ENCODE measurements at places on chromosomes 7 and 10. TPM values are rescaled to one million over a fixed set of nuclear protein-coding genes. Genes with fewer than 3 reads are reported as not detected.

DNA sequence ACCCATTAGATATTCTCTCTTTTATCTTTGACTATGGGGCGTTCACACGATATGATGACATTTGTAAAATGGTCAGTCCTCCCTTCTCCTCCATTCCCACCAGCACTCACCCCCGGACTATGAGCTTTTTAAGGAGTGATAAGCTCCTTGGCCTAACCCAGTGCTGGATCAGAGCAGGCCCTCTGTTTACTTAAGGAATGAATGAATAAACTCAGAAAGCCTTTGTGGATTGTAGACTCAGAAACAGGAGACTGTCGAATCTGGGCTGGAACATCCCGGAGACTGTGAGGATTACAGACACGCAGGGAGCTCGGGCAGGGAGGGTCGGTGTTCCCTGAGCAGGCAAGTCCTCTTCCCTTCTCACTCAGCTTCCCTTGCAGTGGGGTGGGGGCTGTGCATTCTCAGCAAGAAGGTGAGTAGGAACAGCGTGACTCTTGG lies 6.8 kb upstream of the ZCCHC24 start:
- no peak overlapping the region for H3K27ac ChIP-seq
- H3K27me3 ChIP-seq = no peaks in the 10 kb centered on the region
- no peak overlapping the region for H3K4me3 ChIP-seq
- no peaks in the 10 kb centered on the region for H3K36me3 ChIP-seq

GRCh38 chr7:75987026-75987804 lies 7.2 kb downstream of the TMEM120A start:
- no peak overlapping the region for H3K27ac ChIP-seq
- peaks cover 17% of the 10 kb centered on the region for H3K4me1 ChIP-seq
- no peak for DNase-seq
- H3K27me3 ChIP-seq = no peaks in the 10 kb centered on the region

DNA sequence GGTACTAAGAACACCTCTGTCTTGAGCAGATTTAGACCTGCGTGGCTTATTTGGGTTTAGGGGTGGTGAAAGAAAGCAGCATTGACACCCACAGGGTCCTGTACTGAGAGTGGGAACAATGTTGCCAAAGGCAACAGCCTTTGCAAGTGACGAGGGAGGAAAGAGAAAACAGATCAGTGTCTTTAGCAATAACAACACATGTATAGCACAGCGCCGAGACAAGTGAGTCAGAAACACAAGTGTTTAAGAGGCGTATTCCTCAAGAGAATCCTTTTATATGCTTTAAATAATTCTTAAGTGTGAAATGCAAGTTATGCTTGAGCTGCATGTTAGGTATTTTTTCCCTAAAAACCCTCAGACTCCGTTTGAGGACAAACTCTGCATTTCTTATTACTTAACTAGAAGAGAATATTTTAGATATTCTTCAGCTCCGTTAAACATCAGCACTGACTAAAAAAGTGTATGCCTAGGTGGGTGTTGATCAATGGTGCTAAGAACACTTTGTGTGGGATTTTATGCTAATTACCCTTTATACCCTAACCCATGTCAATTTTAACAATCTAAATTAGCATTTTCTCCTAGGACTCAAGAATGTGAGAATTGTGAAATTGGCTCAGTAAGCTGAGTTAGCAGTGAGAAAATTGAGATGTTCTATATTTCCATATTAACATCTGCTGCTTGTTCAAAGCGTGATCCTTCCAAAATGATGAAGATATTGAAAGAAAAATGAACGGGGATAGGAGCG lies 1095.4 kb upstream of the CELF2 start:
- H3K36me3 ChIP-seq = no peaks in the 10 kb centered on the region
- DNase-seq = no peak
- H3K27me3 ChIP-seq = no peaks in the 10 kb centered on the region
- H3K4me1 ChIP-seq = no peaks in the 10 kb centered on the region

AGR3 gene
- total RNA-seq = not detected

DNA sequence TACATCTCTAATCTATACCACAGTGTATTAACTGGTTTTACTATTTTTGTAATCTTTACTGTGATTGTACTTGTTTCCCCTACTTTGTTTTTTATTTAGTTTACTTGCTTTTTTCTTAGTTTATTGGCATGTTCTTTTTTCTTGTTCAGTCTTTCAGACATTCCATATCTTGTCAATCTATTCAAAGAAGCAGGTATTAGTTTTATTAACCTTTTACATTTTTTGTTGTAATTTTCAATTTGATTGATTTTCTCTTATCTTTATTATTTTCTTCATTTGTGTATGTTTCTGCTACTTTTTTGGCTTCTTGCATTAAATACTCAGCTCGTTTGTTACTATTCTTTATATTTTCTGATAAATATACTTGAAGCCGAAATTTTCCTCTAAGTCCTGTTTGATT lies 41.6 kb downstream of the TLX1 start:
- H3K4me1 ChIP-seq = no peaks in the 10 kb centered on the region
- no peak for DNase-seq
- H3K4me3 ChIP-seq = no peak overlapping the region
- H3K27ac ChIP-seq = no peak overlapping the region

TMEM26 gene
- not detected for total RNA-seq

DNA sequence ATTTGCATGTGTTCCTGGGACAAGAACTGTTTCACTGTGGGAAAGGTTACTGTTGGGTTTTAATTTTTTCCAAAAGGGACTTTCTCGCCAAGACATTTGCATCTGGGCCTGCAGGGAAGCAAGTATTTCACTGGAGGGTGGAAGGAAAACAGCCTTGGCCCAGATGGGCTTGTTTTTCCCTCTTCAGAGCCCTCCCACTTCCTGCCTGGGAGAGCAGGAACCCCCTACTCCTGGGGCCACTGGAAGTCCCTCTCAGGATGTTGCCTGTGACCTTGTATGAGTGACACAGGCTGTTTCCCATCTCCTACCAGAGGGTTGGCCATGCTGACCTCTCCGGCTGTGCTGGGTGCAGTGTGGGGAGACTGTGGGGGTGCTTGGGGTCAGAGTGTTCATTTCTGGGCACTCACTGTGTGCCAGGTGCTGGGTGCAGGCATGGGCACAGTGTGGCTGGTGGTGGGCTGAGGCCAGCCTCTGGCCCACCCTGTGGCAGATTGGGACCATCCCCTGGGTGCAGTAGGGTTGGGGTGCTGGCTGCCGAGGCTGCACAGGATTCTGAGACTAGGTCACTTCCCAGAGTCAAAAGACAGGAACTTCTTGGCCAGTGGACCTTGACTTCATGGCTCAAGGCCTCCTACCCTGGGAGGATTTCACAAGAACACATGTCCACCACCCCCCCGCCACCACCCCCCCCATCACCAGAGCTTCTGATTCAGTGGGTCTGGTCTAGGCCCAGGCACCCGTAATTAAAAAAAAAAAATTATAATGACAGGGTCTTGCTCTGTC lies 10.2 kb downstream of the TSPAN15 start:
- H3K4me3 ChIP-seq = no peak overlapping the region
- no peak overlapping the region for H3K27ac ChIP-seq
- no peaks in the 10 kb centered on the region for H3K27me3 ChIP-seq
- no peak for DNase-seq
- H3K36me3 ChIP-seq = no peaks in the 10 kb centered on the region

DNA sequence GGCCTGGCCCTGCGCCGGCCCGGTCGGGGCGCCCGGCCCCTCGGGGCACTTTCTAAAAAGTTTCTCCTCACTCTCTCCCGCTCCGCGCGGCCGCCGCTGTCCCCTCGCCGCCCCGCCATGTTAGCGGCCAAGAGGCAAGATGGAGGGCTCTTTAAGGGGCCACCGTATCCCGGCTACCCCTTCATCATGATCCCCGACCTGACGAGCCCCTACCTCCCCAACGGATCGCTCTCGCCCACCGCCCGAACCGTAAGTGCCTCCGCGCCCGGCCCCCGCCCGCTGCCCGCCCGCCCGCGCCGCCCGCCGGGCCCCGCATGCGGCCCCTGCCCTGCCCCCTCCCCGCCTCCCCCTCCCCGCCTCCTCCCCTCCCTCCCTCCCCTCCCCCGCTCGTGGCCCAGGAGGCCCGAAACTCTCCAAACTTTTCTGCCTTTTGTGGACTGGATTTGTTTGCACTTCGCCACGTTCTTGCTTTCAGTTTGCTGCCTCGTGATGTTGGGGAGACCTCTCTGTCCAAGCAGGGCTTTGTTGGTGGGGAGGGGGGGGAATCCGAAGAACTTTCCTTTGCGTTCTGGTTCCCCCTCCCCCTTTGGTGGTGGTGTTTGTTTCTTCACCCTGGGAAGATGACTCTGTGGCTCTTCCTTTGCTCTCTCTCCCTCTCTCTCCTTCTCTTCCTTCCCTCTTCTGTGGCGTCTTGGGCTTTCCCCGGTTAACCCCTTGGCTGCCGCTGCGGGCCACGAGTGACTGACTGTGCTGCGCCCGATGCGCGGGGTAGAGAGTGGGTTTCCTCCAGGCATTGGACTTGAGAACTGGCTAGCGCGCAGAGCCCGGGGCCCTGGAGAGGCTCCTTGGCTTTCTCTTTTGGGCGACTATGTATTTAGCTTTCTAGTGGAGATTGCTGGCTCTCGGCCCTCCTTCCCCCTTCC lies 1.6 kb downstream of the TCF7L2 start:
- H3K4me1 ChIP-seq = peaks cover 29% of the 10 kb centered on the region
- peak; percentile 85 for DNase-seq
- H3K4me3 ChIP-seq = peak overlapping the region; percentile 76
- H3K27ac ChIP-seq = peak overlapping the region; percentile 87
- H3K27me3 ChIP-seq = no peaks in the 10 kb centered on the region

GRCh38 chr7:18393465-18394118 lies 102.0 kb upstream of the HDAC9 start:
- no peak overlapping the region for H3K4me3 ChIP-seq
- H3K27me3 ChIP-seq = no peaks in the 10 kb centered on the region
- H3K27ac ChIP-seq = no peak overlapping the region
- no peak for DNase-seq
- peaks cover 14% of the 10 kb centered on the region for H3K4me1 ChIP-seq

CHAT gene
- total RNA-seq = not detected

DNA sequence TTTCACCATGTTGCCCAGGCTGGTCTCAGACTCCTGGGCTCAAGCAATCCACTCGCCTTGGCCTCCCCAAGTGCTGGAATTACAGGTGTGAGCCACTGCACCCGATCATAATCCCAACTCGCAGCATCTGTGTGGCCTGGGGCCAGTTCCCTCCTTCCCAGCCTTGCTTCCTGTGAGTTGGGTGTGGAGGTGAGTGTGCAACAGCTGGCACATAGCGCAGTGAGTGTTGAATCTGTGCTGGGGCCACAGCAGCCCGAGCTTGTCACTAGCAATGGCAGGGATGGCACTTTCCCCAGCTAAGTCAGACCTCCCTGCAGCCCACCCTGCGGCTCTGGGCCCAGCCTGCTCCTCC lies 12.2 kb downstream of the TMEM184A start:
- no peak overlapping the region for H3K27ac ChIP-seq
- H3K36me3 ChIP-seq = peaks cover 44% of the 10 kb centered on the region
- no peak for DNase-seq
- no peaks in the 10 kb centered on the region for H3K27me3 ChIP-seq
- H3K4me1 ChIP-seq = no peaks in the 10 kb centered on the region

DNA sequence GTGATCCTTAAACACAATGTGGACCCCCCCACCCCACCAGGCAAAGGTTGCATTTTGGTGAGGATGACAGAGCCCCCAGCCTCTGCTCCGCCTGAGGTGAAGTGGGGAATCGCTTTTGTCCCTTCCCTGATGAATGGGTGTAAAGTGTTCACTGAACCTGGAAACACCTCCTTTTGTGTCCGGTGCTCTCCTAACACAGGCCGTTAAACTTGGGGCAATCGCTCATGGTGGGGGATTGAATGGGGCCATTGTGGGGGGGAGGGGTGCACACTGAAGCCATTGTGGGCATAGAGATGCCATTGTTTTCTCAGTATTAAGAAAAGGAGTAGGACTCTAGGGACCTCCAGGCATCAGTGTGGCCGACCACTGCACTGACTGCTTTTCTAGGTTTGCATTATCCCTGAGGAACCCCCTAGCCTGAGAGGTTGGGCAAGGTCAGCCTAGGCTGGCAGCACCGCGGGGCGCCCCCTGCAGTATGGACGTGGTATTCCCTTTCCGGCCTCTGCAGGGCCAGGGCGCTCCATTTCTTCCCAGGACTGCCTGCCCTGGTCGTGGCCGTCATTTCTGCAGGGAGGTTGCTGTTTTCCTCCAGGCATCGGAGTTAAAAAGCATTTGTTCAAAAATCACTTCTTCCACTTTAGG lies 158.3 kb downstream of the TCF7L2 start:
- peaks cover 21% of the 10 kb centered on the region for H3K36me3 ChIP-seq
- DNase-seq = peak; percentile 22
- no peak overlapping the region for H3K4me3 ChIP-seq
- peaks cover 18% of the 10 kb centered on the region for H3K4me1 ChIP-seq

DNA sequence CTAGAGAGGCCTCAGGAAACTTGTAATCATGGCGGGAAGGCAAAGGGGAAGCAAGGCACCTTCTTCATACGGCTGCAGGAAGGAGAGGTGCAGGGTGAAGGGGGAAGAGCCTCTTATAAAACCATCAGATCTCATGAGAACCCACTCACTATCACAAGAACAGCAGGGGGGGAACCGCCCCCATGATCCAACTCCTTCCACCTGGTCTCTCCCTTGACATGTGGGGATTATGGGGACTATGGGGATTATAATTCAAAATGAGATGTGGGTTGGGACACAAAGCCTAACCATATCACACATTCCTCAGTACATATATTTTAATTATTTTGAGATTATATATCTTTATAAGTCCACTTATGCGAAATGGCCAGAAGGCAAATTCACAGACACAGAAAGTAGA lies 8.9 kb downstream of the HK1 start:
- H3K36me3 ChIP-seq = no peaks in the 10 kb centered on the region
- no peaks in the 10 kb centered on the region for H3K4me1 ChIP-seq
- H3K27me3 ChIP-seq = no peaks in the 10 kb centered on the region
- no peak overlapping the region for H3K4me3 ChIP-seq
- no peak overlapping the region for H3K27ac ChIP-seq

DNA sequence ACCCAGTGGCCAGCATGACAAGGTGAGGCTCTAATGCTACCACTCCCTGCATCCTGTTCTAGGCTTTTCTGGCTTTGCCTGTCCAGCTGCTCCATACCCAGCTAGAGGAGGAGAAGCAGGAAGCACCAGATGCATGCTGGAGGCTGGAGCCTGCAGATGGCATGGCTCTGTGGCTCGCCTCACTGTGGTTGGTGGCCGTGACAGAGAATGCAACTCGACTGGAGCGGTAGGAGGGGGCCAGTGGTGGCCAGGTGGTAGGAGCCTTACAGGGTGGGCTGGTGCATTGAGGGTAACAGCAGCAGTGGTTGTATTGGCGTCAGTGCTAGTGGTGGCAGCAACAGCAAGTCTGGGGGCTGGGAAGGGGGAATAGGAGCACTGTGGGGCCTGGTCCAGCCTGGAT lies 128.6 kb downstream of the ZNF248 start:
- H3K4me1 ChIP-seq = no peaks in the 10 kb centered on the region
- DNase-seq = no peak
- no peak overlapping the region for H3K4me3 ChIP-seq
- H3K27me3 ChIP-seq = no peaks in the 10 kb centered on the region
- no peak overlapping the region for H3K27ac ChIP-seq

HACD1 gene
- total RNA-seq = 34.2 TPM

GRCh38 chr7:31917256-31917655 lies 153.0 kb downstream of the PDE1C start:
- H3K27ac ChIP-seq = no peak overlapping the region
- no peaks in the 10 kb centered on the region for H3K4me1 ChIP-seq
- no peak overlapping the region for H3K4me3 ChIP-seq
- H3K27me3 ChIP-seq = no peaks in the 10 kb centered on the region

- H3K36me3 ChIP-seq = no peaks in the 10 kb centered on the region
- no peaks in the 10 kb centered on the region for H3K4me1 ChIP-seq
- DNase-seq = no peak
- no peak overlapping the region for H3K27ac ChIP-seq
- H3K4me3 ChIP-seq = no peak overlapping the region
Observed at GRCh38 chr10:113523071-113523470, 29.8 kb upstream of the HABP2 start.

UPK3B gene
- 1.0 TPM for total RNA-seq

GRCh38 chr10:63819753-63820329 lies 298.6 kb downstream of the REEP3 start:
- peaks cover 11% of the 10 kb centered on the region for H3K27me3 ChIP-seq
- peak; percentile 74 for DNase-seq
- H3K4me3 ChIP-seq = no peak overlapping the region
- peaks cover 5% of the 10 kb centered on the region for H3K36me3 ChIP-seq

Measured in MCF 10A (cell line).